ENCODE measurements at places on chromosomes 5 and 9.

- no peak for DNase-seq
Observed at GRCh38 chr9:108755979-108756378, 99.8 kb downstream of the ACTL7B start.

DNA sequence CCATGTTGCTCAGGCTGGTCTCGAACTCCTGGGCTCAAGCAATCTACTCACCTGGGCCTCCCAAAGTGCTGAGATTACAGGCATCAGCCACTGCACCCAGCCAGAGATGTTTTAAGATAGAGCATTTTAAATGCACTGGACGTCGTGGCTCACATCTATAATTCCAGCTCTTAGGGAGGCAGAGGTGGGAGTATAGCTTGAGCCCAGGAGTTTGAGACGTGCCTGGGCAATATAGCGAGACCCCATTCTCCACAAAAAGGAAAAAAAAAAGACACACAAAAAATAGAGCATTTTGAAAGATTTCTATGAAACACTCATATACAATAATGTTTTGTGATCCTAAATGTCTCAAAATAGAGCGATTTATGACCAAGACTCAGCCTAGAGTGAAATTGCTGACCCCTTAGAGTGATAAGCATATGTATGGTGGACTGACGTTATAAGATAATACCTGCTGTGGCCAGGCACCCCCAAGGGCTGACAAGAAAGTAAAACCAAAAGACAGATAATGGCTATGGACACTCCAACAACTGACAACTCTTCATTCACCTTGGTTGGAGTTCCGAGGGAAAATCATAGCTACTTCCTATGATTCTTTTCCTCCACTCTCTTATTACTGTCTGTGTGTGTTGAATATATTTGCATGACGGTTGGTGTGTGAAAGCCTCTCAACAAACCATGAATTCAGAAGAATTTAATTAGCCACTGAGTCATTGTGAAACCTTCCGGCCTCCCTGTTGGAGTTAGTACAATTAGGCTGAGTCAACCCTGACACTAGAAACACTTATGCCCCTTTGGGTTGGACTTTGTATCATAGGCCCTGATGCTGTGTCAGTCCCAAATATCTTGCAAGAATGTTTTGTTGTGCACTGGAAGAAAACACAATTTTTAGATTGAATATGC is 526.5 kb upstream of the NUDT12 start:
- no peak for DNase-seq

DNA sequence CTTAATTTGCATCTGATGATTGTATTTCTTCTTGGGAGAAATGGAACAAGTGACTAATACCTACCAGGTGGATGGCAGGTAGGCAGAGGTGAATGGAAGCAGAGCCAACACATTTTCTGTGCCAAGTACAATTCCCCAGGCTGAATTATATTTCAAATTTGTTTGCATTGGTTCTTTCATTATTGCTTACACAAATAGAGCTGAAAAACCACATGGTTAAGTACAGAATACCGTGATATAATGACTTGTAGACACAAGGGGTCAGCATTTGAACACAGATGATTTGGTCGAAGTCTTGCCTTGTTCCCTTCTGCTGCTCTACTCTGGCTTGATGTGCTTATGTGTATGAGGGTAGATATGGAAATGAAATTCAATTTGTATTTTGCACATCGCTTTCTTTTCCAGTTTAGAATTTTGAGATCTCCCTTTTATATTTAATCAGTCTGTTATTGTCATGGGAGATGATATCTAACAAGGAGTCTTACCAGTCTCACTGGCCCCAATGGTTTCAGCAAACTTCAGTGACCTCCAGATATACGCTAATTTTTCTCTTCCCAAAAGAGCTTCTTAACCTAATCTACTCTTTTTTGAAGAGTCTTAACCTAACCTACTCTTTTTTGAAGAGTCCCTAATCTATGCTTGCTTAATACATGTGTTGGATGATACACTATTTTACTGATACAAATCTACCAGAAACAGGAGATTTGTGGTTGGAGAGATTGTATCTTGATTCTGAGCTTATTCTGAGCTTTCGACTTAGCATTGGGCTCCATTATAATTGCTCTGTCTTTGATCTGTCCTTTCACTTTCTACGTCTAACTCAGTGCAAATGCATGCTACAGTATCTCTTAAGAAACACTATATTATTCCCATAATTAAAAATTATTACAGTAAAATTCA is 88.1 kb downstream of the PCSK1 start:
- DNase-seq, result no peak

DNA sequence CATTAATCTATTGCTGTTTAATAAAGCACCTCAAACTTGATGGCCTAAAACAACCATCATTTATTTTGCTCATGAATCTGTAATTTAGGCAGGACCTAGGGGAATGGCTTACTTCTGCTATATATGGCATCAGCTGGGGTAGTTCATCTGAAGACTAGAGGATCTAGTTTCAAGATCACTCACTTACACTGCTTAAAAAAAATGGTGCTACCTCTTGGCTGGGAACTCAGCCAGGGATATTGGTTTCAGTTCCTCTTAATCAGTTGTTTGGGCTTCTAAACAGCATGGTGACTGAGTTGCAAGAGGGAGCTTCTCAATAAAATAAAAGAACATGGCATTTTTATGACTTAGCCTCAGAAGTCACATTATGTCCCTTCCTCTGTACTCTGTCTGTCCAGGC is 142.0 kb downstream of the FAM114A2 start:
- no peak for DNase-seq

DNA sequence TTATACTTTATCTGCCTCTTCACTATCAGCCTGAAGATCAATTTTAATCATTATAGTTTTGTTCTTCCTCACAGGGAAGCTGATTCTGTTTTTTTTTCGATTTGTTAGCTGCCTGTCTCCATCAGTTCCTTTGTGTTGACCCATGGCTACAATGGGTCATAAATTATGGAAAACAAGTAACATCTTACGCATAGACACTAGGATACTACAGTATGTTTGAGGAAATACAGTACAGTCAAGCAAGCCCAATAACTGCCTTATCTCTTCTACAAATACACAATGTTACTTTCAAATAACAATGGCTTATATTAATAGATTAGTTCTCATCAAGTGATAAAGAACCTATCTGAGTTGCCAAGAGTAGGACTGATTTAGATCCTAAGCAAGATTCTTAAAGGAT is 160.5 kb upstream of the FREM1 start:
- no peak for DNase-seq

DNA sequence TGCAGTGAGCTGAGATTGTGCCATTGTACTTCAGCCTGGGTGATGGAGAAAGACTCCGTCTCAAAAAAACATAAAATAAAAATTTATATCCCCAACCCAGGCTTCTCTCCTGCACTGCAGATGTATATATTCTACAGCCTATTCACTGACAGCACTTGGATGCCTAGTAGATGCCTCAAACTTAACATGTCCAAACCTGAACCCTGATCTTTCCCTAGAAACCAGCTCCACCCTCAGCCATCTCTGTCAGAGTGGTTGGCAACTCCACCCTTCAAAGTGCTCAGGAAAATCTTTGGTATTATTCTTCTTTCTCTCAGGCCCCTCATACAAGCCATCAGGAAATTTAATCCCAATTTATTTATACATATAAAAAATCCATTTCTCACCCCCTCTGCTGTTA is 36.9 kb upstream of the TXN start:
- no peak for DNase-seq

DNA sequence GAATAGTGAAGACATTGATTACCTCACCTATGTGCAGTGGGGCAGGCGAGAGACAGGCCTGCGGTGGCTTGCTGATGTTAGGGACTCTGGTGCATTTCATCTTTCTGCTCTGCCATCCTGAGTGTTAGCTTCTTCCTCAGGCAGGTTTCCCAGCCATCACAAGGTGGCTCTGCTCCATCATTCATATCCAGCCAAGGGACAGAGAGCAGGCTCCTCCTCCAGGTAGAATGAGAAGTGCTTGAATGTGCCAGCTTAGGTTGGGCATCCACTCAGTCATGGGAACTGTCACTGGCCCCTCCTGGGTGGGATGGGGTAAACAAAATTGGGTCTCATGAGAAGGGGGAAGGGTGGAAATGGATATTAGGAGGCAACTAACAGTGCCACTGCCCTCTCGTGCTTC is 24.8 kb downstream of the GPR107 start:
- no peak for DNase-seq

- no peak for DNase-seq
Observed at GRCh38 chr5:146574713-146575112, 58.7 kb upstream of the GPR151 start.

- no peak for DNase-seq
Observed at GRCh38 chr5:23579566-23579965, 72.2 kb downstream of the PRDM9 start.

- DNase-seq, result no peak
Observed at GRCh38 chr9:8627976-8628679, 828.5 kb upstream of the DMAC1 start.

- DNase-seq, result no peak
Observed at GRCh38 chr5:158915216-158915615, 184.5 kb downstream of the EBF1 start.

DNA sequence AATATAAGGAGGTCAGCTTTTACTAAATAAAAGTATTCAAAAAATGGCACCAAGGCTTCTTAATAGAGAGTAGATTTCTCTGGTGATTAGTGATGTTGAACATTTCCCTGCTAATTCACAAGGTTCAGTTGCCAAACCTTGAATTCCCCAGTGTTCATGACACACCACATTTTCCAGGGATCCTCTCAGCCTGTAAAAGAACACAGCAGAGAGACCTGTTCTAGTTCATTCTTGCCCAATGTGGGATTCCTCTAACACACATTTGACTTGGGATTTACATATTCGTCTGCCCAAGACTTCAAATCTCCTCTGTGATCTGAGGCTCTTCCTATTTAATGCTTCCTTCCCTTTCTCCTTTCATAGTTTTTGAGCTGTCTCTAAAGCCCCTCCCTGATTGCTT is 273.2 kb upstream of the CDH9 start:
- DNase-seq, result no peak

DNA sequence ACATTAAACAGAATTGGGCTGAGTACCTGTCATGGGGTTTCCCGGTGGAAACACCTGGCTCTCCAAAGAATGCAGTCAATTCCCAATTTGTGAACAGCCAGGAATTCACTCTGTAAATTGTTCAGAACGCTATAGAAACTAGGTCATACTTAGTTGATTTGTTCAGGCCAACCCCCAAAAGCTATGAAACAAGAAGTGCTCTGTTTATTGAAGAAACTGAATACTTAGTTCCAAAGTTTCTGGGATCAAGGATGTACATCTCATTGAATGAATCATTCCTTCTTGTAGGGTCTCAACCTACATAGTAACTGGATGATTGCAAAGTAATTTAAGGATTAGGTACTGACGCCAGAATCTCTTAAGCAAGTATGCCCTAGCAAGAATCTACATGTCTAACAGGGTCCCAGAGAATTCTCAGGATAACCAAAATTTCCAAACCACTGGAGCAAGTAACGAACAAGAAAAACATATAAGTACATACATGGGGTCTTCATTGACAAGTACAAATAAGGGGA is 659 bp upstream of the TUSC1 start:
- DNase-seq, result no peak

DNA sequence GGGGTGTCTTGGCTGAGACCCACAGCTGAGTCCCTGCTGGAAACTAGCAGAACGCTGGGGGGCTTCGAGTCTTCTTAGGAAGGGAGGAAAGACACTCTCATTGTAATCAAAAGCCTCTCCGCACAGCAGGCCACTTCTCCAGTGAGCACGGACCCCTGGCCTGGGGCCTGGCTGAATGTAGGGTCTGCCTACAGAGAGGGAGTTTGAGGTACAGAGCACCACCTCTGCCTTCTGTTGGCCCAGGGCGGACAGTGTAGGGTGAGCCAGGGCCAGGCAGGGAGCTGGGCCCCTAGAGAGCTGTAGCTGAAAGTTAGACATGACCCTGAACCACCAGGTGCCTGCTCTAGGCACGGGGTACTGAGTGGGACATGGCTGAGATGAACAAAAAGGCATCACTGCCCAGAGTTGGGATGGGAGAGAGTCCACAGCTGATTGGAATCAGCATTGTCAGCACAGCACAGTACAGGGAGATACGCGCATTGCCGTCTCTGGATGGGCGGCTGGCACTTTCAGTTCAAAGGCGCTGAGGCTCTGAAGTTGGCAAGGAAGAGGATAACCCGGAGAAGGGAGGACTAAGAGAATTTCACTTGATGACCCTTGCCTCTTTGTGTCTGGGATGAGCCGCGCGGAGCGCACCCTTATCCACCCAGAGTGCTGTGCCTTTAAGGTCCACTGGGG is 363 bp upstream of the SLC25A48 start:
- no peak for DNase-seq

DNA sequence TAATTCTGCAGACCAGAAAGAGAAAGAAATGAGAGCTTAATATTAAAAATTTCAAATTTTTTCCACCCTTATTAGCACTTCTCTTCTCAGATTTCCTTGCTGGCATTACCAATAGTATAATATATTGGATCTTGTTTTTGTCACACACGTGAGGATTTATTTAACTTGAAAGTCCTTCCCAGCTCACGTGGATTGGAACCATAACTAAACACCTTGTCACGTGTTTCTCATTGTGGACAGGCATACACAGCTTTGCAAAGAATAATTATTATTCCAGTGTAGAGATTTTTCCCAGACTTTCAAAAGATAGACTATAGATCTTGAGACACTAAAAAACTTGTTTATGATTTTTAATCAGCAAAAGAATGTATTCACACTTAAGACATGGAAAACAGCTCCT is 123.8 kb upstream of the LPAR1 start:
- no peak for DNase-seq

DNA sequence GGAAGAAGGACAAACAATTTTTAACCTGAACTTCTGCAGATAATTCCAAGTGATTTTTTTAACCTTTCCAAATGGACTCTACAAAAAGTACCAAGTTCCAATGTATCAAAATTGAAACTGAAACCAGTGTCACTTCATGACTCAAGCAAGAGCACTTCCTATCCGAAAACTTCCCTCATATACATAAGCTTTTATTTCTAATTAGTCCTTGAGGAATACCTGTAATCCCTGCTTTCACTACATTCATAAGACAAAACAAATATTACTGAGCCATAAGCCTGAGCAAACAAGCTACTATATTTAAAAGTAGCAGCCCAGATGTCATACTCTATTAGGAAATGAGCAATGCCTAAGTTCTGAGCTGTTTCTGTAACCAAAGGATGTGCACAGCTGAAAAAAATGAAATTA is 224.4 kb downstream of the EBF1 start:
- no peak for DNase-seq

- DNase-seq, result no peak
Observed at GRCh38 chr5:5301176-5301575, 121.3 kb upstream of the ICE1 start.

- no peak for DNase-seq
Observed at GRCh38 chr9:136685790-136686533, 1.3 kb downstream of the AGPAT2 start.

- no peak for DNase-seq
Observed at GRCh38 chr9:21872696-21873095, 70.3 kb downstream of the MTAP start.

Data from ascending aorta (tissue), 2 donors.